AML-193 (cell line): ENCODE measurements at places on chromosomes 2 and 18.
A peak's percentile ranks its signal among the peaks of the same experiment; 100 is the strongest.

GRCh38 chr2:234454433-234454832, 42.4 kb downstream of the ARL4C start:
- no peak for DNase-seq

GRCh38 chr2:207008105-207008990, 69.0 kb downstream of the CPO start:
- DNase-seq = no peak

GRCh38 chr2:101722864-101723263, 25.4 kb downstream of the MAP4K4 start:
- no peak for DNase-seq

- peak; percentile 25 for DNase-seq
These were observed 67.4 kb downstream of the STEAP3 start for GRCh38 chr2:119290859-119291587.

DNA sequence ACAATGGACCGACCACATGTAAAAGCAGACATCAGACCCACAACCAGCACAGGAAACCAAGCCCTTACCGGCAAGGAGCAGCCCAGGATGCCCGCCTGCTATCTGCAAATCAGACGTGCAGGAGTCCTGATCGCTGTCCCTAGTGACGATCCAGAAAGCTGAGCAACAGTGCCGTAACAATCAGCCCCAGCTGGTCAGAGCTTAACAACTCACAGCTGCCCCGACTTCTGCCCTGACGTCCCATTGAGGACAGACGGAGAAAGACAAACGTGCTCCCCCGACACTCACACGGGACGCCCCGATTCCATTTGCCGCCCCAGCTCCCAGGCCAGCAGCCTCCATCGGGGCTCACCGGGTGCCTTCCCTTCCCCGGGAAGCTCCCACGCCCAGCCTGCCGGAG, 39.8 kb upstream of the PXDN start:
- no peak for DNase-seq

DNA sequence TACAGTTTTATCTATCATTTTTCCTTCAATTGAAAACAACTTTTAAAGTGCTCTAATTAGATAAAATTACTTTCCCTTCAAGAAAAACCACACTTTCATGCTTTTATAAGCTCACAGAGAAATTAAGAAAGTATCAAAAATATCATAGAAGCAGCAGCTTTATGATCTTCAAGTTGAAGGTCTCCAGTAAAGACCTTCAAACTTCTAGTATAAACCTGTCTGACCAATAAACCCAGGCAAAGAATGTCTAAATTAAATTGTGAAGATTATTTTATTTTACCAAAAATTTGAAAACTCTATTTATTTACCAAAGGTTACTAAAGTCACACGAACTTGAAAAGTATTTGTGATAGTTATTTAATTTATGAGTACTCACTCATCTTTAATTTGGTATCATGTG, 9.3 kb upstream of the SCTR start:
- no peak for DNase-seq

DNA sequence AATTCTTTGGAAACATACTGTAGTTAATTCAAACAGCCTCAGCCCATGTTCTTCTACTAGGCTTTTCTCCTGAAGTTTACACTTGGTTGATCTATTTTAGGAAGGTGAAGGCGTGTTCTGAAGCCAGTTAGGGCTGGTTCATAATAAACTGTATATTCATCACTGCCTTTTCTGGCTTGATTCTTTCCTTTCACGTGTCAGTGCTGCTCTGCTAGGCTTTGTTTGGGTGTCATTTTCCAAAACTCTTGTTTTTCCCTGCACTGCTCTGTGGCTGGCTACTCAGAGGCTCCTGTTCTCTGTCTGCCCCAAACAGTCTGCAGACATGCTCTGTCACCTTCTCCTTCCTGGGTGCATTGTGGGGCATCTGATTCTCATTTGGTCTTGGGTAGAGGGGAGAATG, 136.1 kb downstream of the PARD3B start:
- DNase-seq = no peak

DNA sequence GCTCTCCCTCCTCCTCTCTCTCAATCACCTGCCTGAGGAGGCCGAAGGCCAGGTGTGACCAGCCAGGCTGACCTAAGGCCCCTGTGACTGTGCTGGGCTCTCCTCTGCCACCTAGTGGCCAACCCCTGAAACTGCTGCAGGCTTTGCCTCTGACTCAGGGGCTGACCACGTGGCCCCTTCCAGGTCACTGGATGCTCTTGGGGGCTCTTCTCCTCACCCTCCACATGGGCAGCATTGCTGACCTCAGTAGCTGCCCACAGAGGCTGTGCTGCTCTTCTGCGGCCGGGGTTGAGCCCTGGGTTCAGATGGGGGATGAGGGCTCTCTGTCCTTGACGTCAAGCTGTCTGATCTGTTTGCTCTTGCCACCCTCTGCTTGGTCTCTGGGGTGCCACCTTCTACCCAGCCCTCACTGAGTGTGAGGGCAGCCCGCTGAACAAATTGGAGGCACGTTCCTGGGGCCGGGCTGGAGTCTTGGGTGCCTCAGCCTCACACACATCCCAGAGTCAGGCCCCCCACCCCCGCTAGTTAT, 122.7 kb downstream of the TWIST2 start:
- peak; percentile 15 for DNase-seq

DNA sequence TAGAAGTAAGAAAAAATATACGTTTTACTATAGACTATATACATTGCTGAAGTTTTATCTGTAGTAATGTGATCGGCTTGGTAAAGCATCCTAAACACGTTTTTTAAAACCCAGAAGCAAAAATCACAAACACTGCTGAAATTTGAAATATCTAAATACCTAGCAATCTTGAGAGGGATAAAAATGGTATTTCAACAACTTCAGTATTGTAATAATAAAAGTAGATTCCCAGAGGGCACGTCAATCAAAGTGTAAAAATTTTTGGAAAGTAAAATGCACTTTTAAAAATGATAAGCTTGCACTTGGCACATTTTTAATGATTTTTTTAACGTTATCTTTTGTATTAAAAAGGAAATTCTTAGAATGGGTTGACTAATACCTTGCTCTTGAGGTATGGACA, 1.6 kb downstream of the ZC3H6 start:
- DNase-seq = no peak

DNA sequence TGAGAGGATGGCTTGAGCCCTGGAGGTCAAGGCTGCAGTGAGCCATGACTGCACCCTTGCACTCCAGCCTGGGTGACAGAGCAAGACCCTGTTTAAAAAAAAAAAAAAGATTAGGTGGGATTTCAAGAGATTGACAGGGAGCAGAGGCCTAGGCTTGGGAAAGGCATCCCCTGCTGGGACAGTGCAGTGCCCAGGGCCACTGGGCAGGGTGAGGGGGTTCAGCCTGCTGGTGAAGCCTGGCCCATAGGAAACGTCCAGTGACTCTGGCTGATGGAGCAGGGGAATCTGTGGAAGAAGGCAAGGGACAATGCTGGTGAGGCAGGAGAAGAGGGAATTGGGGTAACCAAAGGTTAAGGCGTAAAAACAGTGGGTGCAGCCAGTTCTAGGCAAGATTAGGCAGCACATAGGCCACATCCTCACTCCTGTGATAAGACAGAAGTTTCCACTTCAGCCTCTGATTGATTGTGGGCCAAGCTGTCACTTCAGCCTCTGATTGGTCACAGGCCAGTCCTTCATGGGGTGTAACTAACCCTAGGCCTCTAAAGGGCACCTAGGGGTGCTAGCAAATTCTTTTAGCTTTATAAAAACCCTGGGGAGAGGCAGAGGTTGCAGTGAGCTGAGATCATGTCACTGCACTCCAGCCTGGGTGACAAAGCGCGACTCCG, 128.6 kb downstream of the MSH2 start:
- no peak for DNase-seq

GRCh38 chr2:118670838-118671237, 176.6 kb downstream of the EN1 start:
- no peak for DNase-seq

GRCh38 chr2:54083021-54083420, 32.4 kb upstream of the ACYP2 start:
- no peak for DNase-seq

DNA sequence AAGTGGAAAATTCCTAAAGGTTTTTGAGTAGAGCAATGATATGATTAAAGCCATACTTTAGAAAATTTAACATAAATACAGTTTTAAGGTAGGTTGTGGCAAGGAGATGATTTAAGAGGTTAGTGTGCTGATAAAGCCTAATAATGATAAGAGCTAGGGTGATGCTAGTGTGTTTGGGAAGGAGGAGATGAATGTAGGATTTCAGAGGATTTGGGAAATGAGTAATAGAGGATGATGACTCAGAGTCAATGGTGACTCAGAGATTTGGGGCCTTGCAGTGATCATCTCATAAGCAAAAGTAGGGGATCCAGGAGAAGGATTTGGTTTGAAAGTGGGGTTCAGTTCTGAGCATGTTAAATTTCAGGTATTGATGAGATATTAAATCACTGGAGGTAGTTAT, 23.3 kb downstream of the STAMBP start:
- no peak for DNase-seq

- DNase-seq = no peak
These were observed 15.1 kb downstream of the CYRIA start for GRCh38 chr2:16650287-16651249.

- no peak for DNase-seq
These were observed 23.5 kb upstream of the SUCLG1 start for GRCh38 chr2:84482603-84483002.

DNA sequence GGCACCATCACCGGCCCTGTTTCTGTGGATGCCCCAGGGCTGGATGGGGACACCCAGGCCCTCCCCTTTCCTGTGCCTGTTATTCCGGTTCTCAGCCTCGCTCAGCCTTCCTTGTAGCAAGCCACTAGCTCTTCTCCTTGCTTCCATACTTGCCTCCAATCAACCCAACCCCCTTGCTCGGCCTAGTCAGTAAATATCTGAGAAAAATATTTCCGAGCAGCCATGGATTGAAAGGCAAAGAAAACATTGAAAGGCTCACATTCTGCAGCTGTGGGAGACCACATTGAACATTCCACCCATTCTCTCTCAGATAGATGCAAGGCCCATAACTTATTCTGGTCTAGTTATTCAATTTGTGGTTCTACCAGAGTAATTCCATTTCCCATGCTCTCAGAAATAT, 114.9 kb downstream of the SPP2 start:
- no peak for DNase-seq

GRCh38 chr2:108378851-108379250, 1.1 kb downstream of the SULT1C4 start:
- DNase-seq = no peak

DNA sequence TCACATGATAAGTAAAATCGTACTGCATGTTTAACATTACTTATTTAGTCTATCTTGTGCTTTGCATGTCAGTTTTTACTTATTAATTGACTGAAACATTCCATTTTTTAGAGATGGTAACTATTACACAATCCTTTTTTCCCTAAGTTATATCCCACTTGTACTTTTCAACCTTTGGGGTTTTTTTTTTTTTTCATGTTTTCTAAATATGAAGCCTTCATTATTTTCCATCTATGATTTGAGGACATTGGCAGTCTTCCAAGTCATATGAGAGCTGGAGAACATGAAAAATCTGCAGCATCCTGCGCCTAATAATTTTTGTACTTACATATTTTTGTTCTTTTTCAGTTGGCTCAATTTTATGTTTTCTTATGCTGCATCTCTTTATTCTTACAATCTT, 113.9 kb downstream of the MYO1B start:
- DNase-seq = no peak

- no peak for DNase-seq
These were observed 69.2 kb downstream of the SPAG16 start for GRCh38 chr2:213353419-213353818.

DNA sequence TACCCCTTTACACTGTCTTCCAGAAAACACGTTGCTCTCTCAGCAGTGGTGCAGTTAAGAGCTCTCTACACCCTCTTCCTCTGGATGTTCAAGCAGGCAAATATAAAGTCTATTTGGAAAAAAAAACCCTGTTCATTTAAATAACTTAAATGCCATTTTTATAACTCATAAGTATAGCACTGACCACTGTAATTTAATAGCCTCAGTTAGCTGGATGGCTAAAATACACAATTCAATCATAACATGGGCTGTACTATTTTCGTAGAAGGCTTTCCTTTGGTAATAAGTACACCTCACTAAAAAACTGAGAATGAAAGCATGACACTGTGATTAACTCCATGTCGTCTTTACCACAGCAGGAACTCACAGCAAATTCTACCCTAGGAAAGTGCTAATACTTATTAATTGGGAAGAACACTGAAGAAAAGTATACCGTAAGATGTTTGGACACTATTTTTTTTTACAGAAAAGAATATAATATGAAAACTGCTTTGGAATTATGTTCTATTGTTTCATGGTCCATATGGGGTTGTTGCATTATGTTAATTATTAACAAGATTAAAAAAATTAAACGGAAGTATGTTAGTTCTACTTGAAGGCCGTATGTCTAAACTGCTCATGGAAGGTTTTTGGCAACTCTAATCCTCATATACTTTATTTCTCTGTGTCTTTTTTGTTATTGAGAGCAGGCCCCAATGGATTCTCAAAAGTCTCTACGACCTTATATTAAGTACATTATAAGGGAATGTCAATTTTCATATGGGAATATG, 269.1 kb downstream of the ZNF385B start:
- no peak for DNase-seq

GRCh38 chr2:88999365-88999764, 307.9 kb downstream of the RPIA start:
- no peak for DNase-seq

GRCh38 chr18:37493352-37493935, 72.2 kb downstream of the CELF4 start:
- DNase-seq = no peak

DNA sequence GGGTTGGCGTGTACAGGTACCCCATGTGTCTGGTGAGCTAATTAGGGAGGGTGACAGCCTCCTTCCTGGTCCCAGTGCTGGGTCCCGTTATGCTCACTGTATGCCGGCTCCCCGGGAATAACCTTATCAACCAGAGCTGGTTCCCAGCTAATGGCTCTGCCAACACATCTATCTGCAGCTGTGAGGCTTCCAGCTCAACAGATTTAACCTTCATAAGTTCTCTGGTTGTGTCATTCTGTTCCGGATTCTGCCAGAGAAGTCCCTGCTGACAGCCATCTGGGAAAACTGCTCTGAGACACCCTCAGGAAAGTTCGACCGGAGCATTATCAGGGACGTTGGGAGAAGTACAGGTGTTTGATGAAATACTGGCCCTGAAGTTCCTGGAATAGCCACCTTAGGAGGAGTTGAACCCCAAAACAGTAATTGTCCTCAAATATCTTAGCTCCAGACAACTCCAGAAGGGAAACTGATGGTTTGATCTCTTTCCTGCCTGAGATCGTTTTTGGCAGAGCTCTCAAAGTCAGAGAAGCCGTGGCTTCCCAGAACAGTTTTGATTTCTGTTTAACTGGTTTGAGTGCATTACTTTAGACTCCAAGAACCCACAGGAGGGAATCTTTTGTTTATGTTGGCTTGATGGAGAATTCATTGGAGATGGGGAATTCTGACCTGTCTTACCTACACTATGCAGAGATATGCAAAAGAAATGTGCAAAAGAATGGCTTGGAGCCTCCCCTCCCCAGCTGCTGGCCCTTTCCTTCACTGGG, 39.4 kb upstream of the TXNDC2 start:
- no peak for DNase-seq

GRCh38 chr2:61326423-61326822, 144.5 kb downstream of the USP34 start:
- no peak for DNase-seq
